ENCODE measurements at places on chromosomes 16 and 17. TPM values are rescaled to one million over a fixed set of nuclear protein-coding genes. Genes with fewer than 3 reads are reported as not detected.

The KRTAP3-2 gene
- not detected for total RNA-seq

The MEOX1 gene
- total RNA-seq: 13.8 TPM

The SHBG gene
- total RNA-seq: not detected

The KRT28 gene
- not detected for total RNA-seq

The HS3ST3B1 gene
- total RNA-seq: 0.78 TPM

The HOXB1 gene
- not detected for total RNA-seq

The KRTAP2-3 gene
- not detected for total RNA-seq

The ABCA8 gene
- 65.9 TPM for total RNA-seq

The MARVELD3 gene
- not detected for total RNA-seq

The CSH1 gene
- total RNA-seq: not detected

The EVI2A gene
- total RNA-seq: 2.1 TPM

GRCh38 chr17:48927978-48928745 lies 16.5 kb downstream of the SNF8 start:
- DNase-seq: no peak

DNA sequence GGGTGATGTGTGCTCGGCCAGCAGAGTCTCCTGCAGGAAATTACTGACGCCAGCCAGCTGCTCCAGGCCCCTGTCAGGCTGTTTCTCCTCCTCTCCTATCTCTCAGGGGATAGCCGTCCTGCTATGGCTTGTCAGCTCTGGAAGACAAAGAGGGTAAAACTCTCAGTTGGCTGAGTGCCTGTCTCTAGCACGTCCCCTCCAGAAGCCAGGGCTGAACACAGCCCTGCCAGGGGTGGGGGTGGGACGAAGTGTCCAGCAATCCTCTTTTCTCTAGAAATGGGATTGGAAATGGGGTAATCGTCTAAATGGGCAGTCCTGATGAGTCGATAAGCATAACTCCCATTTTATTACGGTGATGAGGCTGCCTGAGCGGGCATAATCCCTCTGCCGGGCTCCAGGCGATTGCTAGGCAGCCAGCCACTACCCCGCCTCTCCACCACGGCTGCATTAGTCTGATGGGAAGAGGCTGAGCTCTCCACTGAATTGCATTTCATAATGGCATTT lies 89.1 kb upstream of the GNAO1 start:
- peak; percentile 66 for DNase-seq

- DNase-seq: no peak
Observed at GRCh38 chr16:49567950-49568349, 194.3 kb downstream of the C16orf78 start.

DNA sequence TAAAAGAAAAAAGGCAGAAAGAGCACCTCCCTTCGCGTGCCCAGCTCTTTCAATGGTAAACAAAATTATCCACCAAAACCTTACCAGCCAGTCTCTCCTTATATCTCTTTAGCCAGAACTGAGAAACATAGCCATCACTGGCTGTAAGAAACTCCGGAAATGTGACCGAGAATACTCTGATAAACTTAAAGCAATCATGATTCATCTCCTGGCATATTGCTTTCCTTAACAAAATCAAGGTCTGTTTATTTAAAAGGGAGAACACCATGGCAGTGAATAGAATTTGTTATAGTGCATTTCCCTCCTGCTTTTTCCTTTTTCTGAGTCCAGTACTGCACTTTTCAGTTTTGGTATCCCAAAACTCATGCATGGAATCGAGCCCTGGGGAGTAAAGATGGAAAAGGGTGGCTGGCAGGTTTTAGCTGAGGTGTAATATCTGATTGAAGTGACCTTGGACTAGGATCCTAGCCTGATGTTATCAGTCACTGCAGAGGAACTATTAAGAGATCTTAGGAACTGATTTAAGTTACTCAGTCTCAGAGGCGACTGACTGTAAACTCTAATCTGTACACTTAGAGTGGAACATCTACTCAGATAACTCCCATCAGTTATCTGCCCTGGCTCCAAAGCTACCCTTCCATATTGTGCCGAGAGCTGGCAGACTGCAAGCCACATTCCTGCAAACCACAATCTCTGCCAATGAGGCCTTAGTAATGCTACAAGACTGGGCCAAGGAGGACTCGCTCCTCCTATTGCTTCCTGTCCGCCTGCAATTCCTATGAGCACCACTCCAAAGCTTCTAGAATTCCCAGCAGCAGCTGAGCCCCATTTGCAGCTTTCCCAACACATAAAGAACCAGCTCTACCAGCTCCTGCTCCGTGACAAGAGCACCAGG lies 7.4 kb upstream of the COX10 start:
- DNase-seq: no peak

DNA sequence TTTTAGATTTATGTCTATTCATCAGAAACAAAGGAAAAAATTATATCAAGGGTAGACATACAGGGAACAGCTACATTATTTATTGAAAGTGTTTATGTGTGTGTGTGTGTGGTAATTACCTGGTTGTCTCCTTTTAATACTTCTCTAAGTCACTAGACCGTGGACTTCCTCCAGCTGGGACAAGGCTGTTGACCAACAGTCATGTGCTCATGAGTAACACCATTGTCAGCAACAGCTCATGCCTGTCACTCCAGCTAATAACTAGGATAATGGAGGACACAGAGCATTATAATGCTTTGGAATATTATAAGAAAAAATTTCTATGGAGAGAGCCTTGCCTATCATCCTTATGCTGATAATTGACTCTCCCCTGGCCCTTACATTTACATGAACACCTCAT lies 125.3 kb upstream of the SALL1 start:
- no peak for DNase-seq

GRCh38 chr17:45269912-45270311 lies 8.0 kb upstream of the SPATA32 start:
- DNase-seq: no peak

DNA sequence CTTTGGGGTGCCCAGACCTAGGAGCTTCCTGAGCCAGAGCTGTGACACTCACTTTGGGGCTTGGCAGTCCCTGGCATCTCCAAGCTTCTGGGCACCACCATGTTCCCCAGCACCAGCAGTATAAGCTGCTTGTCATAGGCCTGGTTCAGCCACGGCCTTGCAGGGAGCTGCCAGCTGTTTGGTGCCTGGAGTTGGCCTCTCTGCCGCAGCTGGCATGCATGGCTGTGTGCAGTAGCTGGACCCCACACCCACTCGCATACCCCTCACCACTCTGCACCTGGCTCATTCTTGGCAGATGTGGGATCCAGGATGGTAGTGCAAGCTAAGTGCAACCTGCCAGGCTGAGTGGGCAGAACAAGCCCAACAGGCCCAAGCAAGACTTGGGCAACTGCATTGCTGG lies 73.4 kb upstream of the BRD7 start:
- DNase-seq: no peak

- no peak for DNase-seq
Observed at GRCh38 chr17:1050996-1051925, 54.3 kb downstream of the TIMM22 start.

- DNase-seq: no peak
Observed at GRCh38 chr17:42553866-42554249, 1.1 kb downstream of the HSD17B1 start.

- DNase-seq: no peak
Observed at GRCh38 chr17:39357488-39357887, 43.9 kb downstream of the FBXL20 start.

- DNase-seq: no peak
Observed at GRCh38 chr16:67054901-67055300, 26.0 kb downstream of the CBFB start.

GRCh38 chr17:57350266-57350665 lies 93.9 kb downstream of the MSI2 start:
- peak; percentile 82 for DNase-seq

DNA sequence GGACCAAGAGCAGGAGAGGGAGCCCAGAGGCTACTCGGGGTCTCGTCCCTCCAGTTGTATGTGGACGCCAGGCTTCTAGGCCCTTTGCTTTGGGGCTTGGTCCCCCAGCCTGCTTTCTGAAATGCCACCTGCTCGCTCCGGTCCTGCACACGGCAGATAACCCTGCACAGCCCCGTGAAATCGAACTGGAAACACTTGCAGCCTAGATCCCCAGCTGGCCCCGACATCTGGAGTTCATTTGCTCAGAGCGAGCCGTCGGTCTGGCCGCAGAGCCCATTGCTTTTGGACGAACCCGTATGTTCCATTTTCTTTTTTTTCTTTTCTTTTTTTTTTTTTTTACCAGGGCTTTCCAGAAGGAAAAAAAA lies 22.9 kb downstream of the C1QTNF1 start:
- no peak for DNase-seq

DNA sequence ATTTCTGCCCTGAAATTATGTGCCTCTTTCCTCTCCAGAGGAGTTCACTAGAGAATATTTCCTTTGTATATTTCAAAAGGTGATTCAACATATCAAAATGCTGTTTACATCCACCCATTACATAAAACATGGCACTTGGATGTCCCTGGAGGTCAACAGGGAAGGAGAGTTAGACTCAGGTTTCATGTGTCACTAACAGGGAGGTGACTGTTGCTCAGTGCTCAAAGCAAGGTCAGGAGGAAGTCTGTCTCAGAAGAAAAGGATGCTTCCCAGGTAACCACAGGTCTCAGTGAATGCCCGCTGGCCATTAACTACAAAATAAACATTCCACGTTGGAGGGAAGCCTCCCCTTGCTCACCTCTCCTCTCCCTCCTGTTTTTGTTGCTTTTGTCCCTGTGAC lies 198.6 kb downstream of the AXIN2 start:
- no peak for DNase-seq

GRCh38 chr16:58392215-58393137 lies at the start of gene GINS3:
Gene GINS3, plus strand, starts transcription at chr16:58392471. Its CDS starts 131 bp downstream, at chr16:58392602.
- peak; percentile 84 for DNase-seq

DNA sequence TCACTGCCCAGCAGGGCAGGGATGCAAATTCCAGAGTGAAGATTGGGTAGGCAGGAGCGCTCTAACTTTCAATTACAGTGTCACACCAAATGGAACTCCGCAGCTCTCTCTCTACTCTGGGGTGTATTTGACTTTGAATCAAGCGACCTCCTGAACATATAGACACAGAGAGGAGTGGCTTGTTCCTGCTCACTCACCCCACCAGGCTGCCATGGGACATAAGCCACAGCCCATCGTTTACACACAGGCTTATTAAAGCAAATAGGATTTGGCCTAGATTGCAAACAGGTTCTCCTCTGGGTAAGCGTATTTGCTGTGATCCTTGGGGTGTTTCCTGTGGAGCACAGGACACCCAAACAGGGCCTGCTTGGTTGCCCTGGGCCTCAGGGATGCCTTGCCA lies 281.6 kb upstream of the CCL2 start:
- DNase-seq: no peak

- no peak for DNase-seq
Observed at GRCh38 chr17:14933676-14934075, 331.4 kb downstream of the PMP22 start.
